ENCODE measurements at places on chromosomes 16 and 17. TPM values are rescaled to one million over a fixed set of nuclear protein-coding genes. Genes with fewer than 3 reads are reported as not detected.

The ARHGAP27 gene
- total RNA-seq = 20.0 TPM

The KRT33A gene
- not detected for total RNA-seq

The ARHGAP44 gene
- 8.3 TPM for total RNA-seq

- no peak for DNase-seq
Measured at GRCh38 chr17:29369831-29370735, 20.1 kb upstream of the TAOK1 start.

- no peak for DNase-seq
Measured at GRCh38 chr17:43360376-43360738, 38.4 kb upstream of the ARL4D start.

- no peak for DNase-seq
Measured at GRCh38 chr16:29310852-29311314, 95.6 kb downstream of the NPIPB11 start.

DNA sequence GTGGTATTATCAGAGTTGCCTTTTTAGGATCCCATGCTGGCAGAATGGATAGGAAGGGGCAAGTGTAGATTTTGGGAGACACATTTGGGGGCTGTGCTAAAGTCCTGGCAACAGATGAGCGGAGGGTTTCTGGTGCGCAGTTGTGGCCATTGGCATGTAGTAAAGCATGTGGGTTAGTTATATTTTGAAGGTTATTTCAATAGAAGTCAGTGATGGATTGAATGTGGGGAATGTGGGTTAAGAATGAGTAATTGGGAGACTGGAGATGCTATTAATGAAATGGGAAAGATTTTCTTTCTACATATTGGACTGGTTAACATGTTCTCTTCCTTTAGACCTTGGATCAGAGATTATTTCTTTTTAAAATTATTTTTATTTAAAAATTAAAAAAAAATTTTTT lies 10.0 kb downstream of the DUS2 start:
- DNase-seq = no peak

DNA sequence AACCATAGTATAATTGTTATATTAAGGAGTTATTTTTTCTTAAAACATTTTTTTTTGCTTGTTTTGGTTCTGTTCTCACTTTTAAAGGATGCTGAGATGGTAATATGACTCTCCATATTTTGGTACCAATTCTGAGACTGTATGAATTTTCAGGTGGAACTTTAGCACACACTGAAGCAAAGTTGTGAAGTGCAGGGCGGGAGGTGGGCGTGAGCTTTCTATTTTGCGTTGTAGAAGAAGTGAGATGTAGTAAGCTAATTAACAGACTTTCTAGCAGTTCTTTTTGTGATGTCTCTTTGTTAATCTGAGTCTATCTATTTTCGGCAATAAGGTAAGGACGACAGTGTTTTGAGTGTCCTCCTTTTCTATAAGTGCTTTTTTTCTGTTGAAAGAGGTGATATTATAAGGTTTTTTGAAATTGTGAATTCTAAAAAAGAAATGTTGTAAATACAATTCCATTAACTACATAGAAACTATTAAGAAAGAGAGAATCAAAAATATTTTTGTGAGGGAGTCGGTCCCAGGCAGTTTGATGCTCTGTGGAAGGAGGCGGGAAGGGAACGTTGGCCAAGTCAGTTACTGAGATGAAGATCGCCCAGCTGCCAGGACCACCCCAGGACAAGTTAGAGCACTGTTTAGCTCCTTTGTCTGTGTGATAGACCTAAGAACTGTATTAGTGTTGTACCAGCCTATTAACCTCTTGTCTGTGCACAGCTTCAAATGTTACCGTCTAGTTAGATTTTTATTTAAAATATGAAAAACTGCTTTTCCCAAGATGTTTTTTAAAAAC lies 65.0 kb downstream of the CCDC182 start:
- DNase-seq = peak; percentile 26

- no peak for DNase-seq
Measured at GRCh38 chr17:57956291-57957119, 1.3 kb upstream of the CUEDC1 start.
